ENCODE measurements at places on chromosomes 3 and 15.

DNA sequence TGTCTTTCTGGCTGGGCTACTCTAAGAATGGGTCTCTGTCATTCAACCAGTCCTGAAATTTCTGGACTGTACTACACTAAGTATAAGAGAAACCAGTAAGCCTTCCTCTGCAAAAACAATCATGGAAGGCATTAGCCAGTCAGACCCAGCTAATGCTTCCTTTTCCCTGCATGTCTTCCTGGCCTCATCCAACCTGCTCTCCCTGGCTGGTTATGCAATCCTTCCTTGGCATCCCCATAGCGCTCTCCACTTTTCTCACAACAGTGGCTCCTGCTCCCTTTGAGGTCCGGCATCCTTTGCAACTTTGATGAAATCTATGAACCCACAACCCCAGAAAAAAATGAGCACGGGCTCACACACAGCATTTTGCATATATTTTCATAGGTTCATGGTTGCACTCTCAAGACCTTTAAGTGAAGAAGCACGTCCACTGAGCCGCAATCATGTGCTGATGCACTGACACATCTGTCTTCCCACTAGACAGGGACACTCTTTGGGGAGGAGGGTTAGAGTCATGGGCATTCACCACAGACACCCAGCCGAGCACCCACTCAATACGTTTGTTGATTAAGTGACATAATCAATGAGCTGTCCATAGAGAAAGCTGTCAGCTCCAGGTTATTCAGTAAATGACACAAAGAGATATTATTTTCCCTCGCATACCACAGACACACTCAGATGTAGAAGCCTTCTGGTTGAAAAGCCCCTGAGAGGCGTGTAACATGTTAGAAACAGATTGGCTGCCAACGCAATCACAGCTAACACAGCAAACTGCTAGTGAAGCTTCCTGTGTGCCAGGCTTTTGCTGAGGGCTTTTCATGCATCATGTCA lies 66.7 kb downstream of the PLD1 start:
- no peak for DNase-seq

- DNase-seq = no peak
These were observed 277.1 kb upstream of the GBE1 start for GRCh38 chr3:82038556-82038955.

DNA sequence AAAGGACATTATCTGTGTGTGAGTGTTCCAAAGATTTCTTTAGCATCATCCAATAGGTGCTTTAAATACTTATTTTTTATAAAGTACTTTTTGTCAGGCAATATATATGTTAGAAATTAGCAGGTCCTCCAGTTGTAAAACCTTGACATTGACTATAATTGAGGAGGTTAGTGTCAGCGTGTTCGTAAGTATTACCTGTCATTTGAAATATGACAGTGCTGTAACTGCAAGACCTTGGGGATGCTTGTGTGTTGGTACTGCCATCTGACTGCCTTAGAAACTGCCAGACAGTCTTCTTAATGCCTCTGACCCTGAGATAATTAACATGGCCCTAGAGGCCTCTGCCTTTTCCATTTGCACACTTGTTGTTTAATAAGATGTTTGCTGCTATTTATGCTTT lies 170.7 kb downstream of the NAALADL2 start:
- no peak for DNase-seq

DNA sequence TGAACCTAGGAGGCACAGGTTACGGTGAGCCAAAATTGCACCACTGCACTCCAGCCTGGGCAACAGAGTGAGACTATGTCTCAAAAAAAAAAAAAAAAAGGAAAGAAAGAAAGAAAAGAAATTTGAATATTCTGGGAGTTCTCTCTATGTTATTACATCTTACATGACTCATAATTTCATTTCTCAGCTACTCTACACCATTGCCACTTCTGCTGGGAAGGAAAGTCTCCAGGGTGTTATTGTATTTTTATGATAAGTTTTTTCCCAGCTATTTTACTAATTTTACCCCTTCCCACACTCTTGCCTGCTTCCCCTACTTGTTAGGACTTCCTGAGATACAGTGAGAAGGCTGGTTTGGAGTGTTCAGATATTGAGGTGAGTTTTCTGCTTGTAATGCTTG lies 69.7 kb upstream of the UMPS start:
- no peak for DNase-seq

DNA sequence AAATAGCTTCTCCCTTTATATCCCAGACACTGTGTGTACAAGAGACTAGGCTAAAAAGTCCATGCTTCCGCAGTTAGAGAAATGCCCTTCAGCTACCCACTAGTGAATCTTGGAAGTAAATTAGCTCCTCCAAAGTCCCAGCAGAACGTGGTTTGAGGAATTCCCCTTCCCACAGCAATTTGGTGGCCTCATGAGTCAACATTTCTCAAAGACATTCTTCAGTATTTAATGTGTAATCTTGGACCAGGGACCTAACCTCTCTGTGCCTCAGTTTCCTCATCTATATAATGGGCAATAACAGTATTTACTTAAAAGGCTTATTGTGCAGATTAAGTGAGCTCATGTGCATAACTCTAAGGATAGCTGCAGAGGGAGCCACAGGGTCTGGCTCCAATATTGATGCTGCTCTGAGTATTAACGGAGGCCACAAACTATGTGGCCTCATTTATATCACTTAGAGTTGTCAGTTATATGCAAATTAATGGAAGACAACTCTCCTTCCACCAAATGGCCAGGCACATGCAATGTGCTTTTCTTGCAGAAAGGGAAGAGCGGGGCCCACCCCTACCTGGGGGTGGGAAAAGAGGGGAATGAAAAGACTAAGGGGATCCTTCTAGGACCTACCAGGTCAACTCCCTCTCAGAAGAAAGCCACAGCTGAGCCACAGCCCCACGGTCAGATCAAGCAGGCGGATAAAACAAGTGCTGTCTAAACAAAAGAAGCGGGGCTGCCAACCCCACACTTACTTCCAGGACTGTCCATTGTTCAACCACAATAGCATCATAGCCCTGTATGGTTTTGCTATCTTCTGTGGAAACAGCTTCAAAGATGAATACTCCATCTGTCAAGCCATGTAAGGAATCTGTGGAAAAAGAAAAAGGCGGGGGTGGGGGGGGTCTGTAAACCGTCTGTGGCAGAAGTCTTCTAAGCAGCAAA lies 92.4 kb downstream of the OXNAD1 start:
- no peak for DNase-seq

DNA sequence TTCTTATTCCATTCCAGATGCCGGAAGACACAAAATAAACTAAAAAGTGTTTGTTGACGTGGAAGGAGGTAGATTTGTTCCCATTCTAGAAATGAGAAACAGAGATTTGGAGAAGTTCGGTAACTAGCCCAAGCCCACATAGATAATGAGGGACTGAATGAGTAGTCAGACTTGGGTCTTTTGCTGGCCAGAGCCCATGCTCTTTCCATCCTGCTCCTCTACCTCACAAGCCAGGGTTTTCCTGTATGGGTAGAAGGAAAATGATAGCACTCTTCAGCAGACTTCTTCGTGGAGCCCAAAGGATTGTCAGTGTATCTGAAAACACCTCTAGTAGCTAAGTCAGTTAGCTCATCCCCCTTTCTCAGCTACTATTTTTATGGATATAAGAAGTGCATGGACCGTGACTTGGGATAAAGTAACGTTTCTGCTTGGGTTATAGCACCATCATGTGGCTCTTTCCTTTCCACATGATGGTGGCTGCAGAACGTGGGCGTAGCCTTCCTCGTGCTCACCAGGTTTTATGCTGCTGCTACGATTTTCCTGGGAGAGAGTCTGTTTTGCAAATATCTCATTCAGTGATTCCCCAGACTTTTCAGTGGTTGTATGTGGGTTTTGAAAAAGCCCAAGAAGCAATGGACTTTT lies 84.6 kb downstream of the DGKG start:
- no peak for DNase-seq

DNA sequence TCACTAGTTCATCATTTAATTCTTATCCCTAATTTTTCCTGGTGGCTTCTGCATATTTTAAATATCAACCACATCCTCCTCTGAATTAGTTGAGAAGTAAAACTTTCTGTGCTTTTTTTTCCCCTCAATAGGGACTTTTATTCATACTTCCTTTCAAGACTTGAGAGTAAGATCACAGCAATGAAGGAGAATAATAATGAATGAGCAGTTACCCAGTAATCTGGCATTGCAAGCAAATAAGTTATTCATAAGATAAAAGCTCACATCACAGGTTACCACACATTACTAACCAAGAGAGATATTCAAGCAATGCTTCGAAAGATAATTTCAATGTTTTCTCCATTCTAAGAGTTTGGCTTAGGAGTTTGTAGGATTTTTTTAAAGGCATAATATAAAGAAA lies 50.3 kb downstream of the BTLA start:
- no peak for DNase-seq

- peak; percentile 84 for DNase-seq
These were observed 60.5 kb downstream of the GLDN start for GRCh38 chr15:51401872-51402517.

- DNase-seq = no peak
These were observed 50.5 kb upstream of the MINAR1 start for GRCh38 chr15:79381593-79381992.

- no peak for DNase-seq
These were observed 195.0 kb upstream of the EPHA3 start for GRCh38 chr3:88912294-88912877.

GRCh38 chr3:189572249-189572648 lies 58.9 kb upstream of the TP63 start:
- DNase-seq = no peak

DNA sequence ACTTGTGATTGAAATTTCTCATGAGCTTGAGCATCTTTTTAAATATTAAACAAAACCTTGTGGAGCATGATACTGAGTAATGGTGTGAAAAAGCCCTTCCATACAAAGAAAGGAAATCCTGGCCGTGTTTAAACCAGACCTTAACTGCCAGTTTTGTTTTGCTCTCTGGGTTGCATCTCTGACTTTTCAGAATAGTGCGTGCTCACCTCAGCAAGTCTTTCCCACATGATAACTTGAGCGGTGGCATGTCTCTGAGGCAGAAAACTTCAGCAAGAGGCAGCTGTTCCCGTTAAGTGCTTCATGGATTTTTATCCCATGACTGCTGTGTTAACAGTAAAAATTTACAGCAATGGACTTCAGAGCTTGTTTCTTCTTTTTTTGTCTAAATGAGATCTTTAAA lies 393.3 kb downstream of the FEZF2 start:
- no peak for DNase-seq

DNA sequence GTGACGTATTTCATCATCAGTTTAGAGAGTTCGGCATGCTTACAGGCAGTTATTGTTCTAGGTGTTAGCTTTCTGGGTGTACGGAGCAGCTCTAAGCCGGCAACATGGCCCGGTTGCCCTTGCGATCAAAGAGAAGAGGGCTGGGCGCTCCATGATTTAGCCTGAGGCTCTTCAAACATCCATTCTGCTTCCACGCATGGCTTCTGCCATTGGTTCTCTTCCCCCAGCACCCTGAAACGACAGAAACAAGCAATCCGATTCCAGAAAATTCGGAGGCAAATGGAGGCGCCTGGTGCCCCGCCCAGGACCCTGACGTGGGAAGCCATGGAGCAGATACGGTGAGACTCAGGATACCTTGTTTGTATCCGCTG lies 574 bp downstream of the NGRN start:
- DNase-seq = peak; percentile 77

DNA sequence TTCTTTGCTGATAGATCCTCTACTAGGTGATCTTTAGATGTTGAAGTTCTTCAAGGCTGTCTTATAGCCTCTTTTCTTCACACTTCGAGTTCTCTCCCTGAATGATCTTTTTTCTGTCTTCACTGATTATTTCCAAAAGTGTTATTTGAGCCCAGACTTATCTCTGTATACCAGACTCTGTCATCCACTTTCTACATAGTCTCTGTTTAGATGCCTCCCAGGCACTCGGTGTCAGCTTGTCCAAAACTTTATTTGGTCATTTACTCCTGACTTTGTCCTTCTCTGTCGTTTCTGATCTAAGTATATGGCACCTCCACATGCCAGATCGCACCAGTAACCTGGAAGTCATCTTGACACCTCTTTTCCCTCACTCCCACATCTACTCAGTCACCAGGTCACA lies 27.6 kb downstream of the KLHL18 start:
- DNase-seq = no peak

GRCh38 chr15:52228921-52229320 lies 37.7 kb upstream of the GNB5 start:
- peak; percentile 91 for DNase-seq

- no peak for DNase-seq
These were observed 19.6 kb downstream of the CYP11A1 start for GRCh38 chr15:74347757-74348250.

- no peak for DNase-seq
These were observed 250.0 kb downstream of the PLOD2 start for GRCh38 chr3:145911016-145911415.

GRCh38 chr15:101115393-101115785 lies 136.5 kb downstream of the CHSY1 start:
- peak; percentile 50 for DNase-seq

GRCh38 chr3:194255252-194256039 lies 95.7 kb downstream of the CPN2 start:
- peak; percentile 91 for DNase-seq
